ENCODE measurements at places on chromosomes 7 and 10.

DNA sequence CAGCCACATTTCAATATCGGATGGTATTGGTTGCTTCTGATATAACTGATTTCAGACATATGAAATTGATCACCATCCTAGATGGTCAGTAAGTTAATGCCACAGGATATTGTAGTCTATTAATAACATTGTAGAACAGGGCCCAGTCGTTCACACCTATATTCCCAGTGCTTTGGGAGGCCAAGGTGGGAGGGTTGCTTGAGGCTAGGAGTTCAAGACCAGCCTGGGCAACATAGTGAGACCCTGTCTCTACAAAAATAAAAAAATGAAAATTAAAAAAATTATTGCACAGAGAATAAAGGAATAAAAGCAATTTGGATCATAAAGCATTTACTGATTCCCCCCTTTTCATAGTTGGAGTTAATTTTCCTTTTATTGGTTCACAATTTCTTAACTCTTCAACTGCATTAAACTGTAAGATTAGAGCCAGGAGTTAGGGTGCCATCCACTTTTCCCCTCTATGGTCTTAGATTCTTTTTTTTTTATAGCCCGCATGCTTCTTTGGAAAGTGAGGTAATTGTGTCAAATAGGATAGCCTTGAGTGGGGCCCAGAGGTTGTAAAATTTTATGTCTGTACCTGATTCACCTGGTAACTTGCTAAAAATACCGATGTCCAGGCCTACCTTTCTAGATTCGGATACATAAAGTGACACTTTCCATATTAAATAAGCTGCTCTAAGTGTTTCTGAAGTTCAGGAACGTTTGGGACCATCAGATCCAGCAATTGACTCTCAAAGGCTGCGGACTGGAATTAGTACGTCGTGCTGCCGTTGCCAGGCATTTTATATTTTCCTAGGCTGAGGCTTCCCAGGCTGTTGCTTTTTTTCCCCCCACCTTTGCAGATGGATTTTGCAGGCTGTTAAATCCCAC lies 24.7 kb downstream of the ADK start:
- no peak for DNase-seq

- DNase-seq, result no peak
Measured at GRCh38 chr10:66680886-66681285, 244.9 kb upstream of the LRRTM3 start.

DNA sequence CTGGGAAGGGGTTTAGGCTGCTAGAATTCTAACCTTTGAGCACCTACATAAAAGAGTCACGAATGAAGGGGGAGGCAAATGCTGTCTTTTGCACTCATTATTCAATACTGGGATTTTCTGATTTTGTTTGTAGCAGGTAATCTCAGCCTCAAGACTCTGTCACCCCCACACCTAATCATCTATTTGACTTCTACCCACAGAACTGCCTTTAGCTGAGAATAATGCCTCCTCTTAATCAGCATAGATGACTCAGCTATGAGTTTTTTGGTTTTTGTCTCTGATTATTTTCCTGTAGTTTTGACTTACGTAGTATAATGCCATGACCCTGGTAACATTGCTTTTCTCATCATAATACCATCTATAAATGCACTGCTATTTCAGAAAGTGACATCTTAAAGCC lies 42.7 kb upstream of the CACNB2 start:
- DNase-seq, result no peak

- DNase-seq, result no peak
Measured at GRCh38 chr10:72564596-72564995, 61.3 kb downstream of the MICU1 start.

GRCh38 chr10:89062861-89063260 lies 72.3 kb downstream of the FAS start:
- DNase-seq, result no peak

- DNase-seq, result no peak
Measured at GRCh38 chr10:68560186-68560942, at the start of gene TET1. Gene TET1, plus strand, starts transcription at chr10:68560337. Its CDS starts 12,002 bp downstream, at chr10:68572339.

DNA sequence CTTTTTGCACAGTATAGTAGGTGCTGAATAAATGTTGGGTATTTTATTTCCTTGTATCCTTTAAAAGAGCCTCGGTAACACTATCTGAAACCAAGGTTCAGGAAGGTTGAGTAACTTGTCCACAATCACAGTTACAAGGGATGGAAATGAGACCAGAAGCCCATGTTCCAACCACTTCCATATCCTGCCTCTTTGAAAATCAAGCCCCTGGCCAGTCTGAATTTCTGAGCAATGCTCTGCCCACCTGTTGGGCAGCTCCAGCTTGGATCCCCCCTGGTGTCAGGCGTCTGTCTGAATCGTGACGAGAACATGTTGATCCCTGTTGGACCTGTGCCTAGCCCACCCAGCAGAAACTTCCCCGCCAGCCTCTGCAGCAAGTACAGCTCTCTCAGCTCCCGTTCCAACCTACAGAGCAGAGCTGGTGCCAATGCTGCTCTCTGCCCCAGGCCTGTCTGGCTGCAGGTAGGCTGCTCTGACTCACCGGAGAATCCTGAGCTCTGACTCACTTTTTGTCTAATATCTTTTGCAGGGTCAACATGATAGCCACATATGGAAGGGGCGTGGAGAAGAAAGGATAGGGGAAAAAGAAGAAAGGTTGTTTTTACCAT lies 595.5 kb downstream of the INHBA start:
- no peak for DNase-seq

DNA sequence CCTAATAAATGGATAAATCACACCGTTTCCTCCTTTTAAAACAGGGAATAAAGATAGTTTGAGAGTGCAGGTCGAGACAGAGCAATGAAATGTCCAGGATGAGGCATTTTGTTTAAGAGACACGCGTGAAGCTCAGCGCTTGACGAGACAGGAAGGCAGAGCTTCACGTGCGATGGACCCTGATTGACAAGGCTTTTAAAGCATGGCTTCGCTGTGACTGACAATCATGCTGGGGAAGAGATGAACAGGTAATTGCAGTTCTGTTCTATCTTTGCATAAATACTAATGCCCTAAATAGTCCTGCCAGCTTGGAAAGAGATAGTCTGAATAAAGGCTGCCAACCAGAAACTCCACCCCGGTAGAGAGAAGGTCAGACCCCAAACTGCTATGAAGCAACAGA lies 442.3 kb upstream of the PFKP start:
- no peak for DNase-seq

DNA sequence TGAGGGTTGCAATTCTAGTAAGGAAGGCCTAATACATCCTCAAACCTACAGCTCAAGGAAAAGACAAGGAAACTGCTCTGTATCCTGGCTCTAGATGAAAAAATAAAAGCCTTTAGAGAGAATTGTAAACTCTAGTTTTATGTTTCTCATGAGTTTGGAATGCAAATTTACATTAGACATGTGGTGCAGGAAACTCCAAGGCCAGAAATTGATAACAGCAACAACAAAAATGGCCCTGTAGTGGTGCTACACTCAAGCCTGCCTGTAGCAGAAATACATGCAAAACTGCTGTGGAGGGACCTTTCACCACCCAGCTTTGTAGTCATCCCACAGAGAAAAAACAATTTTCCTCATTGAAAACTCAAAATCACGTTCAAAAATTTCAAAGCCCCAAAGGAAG lies 546.7 kb upstream of the LRRN3 start:
- no peak for DNase-seq

- DNase-seq, result no peak
Measured at GRCh38 chr10:44519361-44519760, 134.5 kb upstream of the CXCL12 start.

DNA sequence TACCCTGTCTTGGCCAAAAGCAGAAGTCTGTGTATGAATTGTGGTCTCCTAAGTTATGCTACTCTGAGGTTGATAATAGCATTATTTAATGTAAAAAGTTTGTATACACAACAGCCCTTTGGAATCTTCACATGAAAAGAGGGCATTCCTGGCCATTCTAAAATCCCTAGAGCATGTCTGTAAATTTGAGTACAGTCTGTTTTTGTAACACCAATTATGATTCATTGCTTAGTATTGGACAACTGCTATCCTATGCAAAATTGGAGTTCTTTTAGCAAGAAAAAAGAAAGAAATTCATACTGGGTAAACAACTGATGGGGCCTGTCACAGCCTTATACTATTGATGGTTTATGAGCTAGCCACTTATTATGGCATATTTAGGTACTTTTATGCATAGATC lies 10.2 kb downstream of the CUTC start:
- DNase-seq, result no peak

GRCh38 chr10:89238956-89239644 lies 12.5 kb downstream of the LIPA start:
- no peak for DNase-seq

GRCh38 chr10:31584876-31585275 lies 265.9 kb downstream of the ZEB1 start:
- no peak for DNase-seq

GRCh38 chr10:78802866-78803265 lies 265.9 kb upstream of the ZMIZ1 start:
- no peak for DNase-seq

DNA sequence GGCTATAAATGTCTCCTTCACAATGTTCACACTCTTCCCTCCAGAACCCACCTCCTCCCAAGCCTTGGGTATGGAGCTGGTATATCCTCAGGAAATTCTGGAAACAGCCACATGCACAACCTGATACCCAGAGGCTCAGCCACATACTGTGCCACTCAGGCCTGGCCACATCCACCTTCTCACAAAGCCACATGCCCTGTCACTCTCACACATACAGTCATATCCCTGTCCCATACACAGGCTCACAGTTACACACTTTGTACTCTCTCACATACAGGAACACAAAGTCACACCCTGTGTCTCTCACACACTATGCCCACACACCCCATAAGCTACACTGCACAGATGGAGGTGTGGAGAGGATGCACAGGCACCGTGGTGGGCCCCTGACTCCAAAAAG lies 10.1 kb downstream of the KCNIP2 start:
- no peak for DNase-seq
